ENCODE measurements at places on chromosomes 5 and 9.

- no peak for DNase-seq
Observed at GRCh38 chr5:113989278-113989912, 372.5 kb upstream of the KCNN2 start.

GRCh38 chr5:57186194-57186593, 12.3 kb downstream of the GPBP1 start:
- DNase-seq = peak; percentile 20

- no peak for DNase-seq
Observed at GRCh38 chr9:78462611-78463010, 165.7 kb downstream of the PSAT1 start.

DNA sequence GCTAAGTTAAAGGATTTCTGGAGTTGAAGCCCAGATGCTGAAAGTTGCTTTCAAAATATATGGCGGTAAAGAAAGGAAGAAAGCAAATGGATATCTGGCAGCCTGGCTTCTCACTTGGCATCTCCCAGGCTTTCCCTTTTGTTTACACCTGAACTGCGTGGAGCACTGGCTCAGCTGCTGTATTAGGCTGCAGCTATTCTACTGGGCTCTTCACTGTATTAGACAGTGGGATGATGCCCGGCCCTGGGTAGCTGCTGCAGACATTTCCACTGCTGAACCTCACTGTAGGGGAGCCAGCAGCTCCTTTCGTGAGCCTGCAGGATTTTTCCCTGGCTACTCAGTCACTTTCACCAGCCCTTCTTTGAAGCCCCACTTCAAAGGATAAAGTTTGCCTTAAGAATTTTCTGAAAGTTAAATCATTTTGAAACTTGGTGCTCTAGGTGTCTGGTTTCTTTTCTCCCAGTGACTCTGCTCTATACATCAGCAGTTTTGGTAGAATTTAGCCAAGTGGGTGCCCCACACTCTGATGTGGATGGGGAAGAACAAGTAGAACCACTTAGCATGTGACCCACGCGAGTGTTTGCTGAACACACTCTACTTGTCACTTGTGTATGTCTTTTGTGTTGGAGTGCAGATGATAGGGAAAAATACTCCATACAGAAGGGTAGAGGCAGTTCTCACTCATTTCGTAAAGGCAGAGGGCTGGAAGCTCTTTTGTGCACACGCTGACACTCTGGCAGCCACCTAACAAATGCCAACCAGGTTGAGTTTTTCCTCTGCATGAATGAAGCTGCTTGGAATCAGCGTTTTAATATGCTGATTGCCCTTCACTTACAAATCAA, 49.9 kb downstream of the C9orf152 start:
- DNase-seq = no peak

DNA sequence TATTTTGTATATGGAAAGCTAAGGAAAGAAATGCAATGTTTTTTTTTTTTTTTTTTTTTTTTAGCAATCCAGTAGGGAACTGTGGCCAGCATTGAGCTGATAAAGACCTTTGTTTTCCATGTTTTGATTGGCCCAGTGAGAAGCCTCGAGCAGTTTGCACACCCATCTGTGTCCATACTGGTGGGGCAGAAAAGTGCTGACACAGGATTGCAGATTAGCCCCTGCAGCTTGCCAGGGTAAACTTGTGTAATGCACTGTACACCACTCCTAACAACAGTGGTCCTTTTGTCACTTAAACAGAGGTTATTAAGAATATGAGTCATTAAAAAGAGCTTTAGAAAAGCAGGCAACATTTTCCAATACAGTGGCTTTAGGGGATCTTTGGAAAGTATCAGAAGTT, 132.8 kb upstream of the CDKN2B start:
- no peak for DNase-seq

- DNase-seq = no peak
Observed at GRCh38 chr9:105393576-105394344, 54.1 kb upstream of the FSD1L start.

DNA sequence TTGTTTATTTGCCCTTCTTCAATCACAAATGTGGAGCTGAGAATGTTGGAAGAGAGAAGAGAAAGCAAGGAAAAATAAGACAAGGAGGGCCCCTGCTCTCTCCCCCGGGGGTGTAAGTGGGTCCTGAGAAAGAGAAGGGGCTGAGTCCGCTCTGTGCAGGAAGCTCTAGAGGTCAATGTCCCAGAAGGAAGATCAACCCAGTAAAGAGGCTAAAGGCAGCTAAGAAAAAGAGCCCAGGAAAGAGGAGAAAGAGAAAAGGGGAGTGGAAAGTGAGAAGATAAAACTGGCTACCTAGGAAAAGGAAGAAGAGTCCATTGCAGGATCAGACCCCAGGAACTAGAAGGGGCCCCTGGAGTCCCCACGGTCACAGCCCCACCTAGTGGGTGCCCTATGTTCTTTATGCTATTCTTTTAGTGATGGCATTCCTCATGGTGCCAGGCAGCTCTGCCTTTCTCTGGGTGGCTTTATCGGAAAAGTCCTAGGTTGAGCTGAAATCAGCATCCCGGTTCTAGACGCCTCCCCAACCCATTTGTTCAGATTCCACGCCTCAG, 583.4 kb downstream of the ACTL7B start:
- DNase-seq = no peak

DNA sequence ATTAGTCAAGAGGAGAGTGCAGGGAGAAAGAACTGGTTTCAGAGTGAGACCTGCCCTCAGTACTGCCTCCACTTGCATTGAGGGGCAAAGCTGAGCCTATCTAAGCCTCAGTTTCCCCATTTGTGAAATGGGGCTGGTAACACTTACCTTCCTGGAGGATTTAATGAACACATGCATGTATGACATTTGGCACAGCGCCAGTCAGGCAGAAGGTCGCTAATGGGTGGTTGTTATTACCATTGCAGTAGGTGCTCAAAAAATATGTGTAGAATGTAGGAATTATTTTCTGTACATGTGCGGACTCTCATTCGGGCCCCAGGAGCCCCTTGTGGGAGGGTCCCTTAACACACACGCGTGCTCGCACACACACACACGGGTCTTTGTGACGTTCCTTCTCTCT, 10.9 kb downstream of the FAT2 start:
- DNase-seq = no peak

DNA sequence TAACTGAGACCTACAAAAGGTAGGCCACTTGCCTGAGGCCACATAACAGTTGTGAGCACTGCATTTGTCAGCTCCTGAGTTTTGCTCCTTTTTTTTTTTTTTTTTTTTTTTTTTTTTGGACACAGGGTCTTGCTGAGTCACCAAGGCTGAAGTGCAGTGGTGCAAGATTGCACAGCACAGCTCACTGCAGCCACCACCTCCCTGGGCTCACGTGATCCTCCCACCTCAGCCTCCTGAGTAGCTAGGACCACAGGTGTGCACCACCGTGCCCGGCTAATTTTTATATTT, 37.1 kb downstream of the LAMC3 start:
- DNase-seq = no peak

- DNase-seq = no peak
Observed at GRCh38 chr5:14105718-14106410, 37.3 kb upstream of the TRIO start.

DNA sequence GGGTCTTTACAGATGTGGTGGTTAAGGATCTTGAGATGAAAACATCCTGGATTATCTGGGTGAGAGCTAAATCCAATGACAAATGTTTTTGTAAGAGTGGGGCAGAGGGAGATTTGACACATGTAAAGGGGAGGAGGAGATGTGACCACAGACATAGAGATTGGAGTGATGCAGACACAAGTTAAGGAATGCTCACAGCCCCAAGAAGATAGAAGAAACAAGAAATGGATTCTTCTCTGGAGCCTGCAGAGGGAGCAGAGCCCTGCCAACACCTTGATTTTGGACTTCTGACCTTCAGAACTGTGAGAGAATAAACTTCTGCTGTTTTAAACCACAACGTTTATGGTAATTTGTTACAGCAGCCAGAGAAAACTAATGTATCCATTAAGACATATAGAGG, 21.7 kb downstream of the ITGA2 start:
- DNase-seq = no peak

GRCh38 chr9:134040176-134040565, 14.9 kb downstream of the BRD3OS start:
- DNase-seq = no peak

GRCh38 chr5:31133488-31133887, 60.0 kb upstream of the CDH6 start:
- peak; percentile 1 for DNase-seq

DNA sequence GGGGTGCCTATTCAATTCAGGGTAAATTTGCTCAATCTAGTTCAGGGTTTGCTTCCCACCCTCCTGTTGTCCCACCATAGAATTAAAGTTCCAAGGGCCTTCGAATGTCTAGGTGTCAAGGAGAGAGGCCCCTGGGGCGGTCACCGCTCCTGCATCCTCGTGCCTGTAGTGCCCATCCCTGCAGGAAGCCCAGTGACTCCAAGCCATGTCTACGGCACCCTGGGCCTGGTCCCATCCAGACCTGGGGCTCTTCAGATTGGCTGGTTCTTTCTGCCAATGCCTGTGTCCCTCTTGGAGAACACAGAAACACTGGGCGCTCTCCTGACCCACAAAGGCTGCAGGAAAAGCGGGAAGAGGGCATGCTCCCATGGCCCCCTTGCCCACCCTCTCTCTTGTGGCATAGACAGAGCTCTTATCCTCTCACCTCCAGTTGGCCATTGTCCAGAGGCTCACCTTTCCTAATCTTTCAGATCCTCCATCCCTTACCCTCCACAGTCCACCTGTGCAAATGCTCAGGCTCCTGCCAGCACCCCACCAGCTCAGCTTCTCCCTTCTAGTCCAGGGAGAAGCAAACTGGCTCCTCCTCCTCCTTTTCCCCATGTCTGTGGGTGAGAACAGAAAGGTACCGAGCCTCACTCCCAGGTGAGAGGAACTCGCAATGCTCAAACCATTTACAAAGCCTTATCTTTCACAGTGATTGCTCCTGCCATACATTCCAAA, 253.0 kb upstream of the IRX2 start:
- no peak for DNase-seq

GRCh38 chr5:111929867-111930266, 172.9 kb upstream of the NREP start:
- no peak for DNase-seq

GRCh38 chr5:149422366-149423048, 43.4 kb upstream of the IL17B start:
- no peak for DNase-seq

GRCh38 chr9:130188860-130189481, 16.8 kb downstream of the NCS1 start:
- DNase-seq = no peak

DNA sequence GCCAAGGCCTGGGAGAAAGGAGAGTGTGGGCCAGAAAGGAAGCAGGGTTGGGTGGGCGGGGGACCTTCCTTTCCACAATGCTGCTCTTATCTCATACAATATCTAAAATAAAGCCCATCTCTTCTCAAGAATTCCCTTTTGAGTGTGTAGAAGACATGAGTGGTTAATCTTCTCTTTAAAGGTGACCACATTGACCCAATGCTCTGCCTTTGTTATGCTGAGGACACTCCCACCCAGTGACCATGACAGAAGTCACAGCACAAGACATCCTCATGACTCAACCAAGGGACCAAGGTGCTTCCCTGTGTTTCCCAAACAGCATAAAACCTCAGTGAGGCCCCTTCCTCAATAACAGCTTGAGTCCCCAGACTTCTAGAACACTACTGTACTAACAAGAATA, 193.0 kb upstream of the ADAMTS16 start:
- no peak for DNase-seq

GRCh38 chr5:45795458-45795857, 99.3 kb upstream of the HCN1 start:
- DNase-seq = no peak

DNA sequence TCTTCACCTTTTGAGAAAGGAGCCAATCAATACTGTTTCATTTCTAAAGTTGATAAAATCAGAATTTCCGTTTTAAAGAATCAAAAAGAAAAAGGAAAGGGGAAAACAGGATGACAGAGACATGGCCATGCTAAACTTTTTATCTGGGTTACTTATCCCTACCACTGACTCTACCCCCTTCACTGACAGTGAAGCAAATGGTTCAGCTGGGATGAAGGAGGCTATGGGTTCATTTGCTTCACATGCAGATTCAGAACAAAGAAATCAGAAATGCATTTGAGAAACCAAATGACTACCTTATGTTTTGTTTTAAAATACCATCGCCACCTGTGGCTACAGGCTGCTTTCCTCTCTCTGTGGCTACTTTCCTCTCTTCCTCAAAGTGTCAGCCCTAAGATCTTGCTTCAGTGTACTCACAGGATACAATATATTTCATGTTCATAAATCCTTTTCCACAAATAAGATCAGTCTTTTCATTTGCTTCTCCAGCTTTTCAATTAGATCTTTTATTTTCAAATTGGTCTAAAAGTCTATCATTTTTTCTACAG, 53.3 kb downstream of the LPAR1 start:
- DNase-seq = no peak

GRCh38 chr9:134182554-134183085, 18.3 kb upstream of the RNU6ATAC start:
- DNase-seq = no peak

GRCh38 chr5:63124266-63124665, 545.6 kb downstream of the LRRC70 start:
- DNase-seq = no peak

DNA sequence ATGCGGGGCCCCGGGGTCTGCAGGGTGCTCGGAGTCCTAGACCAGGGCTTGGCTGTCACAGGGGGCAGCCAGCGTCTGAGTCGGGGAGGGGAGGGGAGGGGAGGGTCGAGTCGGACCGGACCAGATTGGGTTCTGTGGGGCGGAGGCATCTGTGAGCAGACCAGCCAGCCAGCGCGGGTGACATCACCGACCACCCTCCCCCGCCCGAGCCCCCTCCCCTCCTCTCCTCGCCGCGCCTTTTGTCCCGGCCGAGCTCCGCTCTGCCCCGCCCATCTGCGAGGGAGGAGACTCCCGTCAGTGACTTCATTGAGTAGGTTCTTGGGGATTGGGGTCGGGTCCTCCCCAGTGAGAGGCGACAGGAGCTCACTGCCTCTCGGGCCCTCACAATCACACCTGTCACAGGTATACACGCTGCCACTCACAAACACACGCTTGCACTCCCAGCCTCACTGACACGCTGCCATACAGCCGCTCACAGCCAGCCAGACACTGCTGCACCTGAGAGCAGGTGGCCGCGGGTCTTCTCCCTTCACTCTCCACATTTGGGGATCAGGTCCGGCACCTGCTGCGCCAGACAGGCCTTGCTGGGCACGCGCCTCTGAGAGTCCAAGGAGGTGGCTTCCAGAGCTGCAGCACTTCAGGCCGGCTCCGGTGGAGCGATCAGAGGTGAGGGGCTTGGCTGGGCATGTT, 546 bp downstream of the DNAJB5 start:
- no peak for DNase-seq

DNA sequence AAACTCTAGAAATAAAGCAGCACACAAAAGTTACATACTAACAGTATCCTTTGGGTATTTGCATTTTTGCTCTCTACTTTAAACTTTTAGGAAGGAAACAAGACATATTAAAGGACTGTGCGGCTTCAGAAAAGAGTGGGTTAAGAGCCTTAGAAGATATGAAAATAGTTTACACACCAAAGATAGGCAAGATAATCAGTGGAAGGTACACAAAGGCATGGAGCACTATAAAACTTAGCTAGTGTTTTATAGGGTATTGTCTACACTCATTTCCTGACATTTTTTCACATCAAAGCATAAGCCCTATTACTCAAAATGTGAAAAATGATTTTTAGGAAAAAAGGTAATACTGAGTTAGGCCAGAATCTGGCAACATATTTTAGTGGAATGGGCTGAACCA, 43.7 kb upstream of the APBA1 start:
- DNase-seq = no peak
